ENCODE measurements at places on chromosomes 4 and X. TPM values are rescaled to one million over a fixed set of nuclear protein-coding genes. Genes with fewer than 3 reads are reported as not detected.

DNA sequence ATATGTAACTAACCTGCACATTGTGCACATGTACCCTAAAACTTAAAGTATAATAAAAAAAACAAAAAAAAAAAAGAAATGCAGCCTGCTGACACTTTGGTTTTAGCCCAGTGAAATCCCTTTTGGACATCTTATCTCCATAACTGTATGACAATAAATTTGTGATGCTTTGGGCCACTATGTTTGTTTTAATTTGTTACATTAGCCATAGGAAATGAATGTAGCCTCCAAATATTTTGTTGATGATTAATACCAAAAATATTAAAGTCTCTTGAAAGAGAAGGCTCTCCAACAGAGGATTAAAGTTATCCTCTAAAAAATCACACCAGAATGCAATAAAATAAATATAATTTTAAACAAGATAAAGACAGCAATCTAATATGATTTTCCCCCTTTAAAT, 852.7 kb upstream of the SLIT2 start:
- H3K27me3 ChIP-seq, result no peaks in the 10 kb centered on the region
- no peak overlapping the region for H3K4me3 ChIP-seq
- no peak overlapping the region for H3K27ac ChIP-seq
- no peak for DNase-seq
- no peaks in the 10 kb centered on the region for H3K36me3 ChIP-seq

GRCh38 chr4:130563185-130563888, 1467.4 kb downstream of the C4orf33 start:
- H3K27me3 ChIP-seq, result no peaks in the 10 kb centered on the region
- no peak overlapping the region for H3K27ac ChIP-seq
- no peak for DNase-seq
- H3K4me3 ChIP-seq, result no peak overlapping the region
- no peaks in the 10 kb centered on the region for H3K4me1 ChIP-seq
- no peaks in the 10 kb centered on the region for H3K36me3 ChIP-seq

DNA sequence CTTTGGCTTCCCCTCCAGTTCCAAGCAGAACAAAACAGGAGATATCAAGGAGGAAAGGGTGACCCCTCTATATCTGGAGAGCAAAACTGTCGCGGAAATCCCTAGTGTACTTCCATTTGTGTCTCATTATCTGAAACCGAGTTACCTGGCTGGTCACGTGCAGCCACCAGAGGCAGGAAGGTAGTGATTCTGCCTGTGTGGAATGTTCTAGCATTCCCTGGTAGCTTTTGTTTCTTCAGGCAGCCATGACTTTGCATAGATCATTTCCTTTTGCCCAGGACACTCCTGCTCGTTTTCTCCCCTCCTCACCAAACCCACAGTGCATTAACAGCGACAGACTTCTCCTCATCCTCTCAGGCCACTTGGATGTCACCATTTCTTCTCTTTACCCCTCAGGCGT, 107.9 kb downstream of the PTTG2 start:
- peaks cover 27% of the 10 kb centered on the region for H3K36me3 ChIP-seq
- no peaks in the 10 kb centered on the region for H3K27me3 ChIP-seq
- H3K4me1 ChIP-seq, result peaks cover 16% of the 10 kb centered on the region
- no peak overlapping the region for H3K4me3 ChIP-seq

F11 gene
- not detected for total RNA-seq

WNK3 gene
- 0.12 TPM for total RNA-seq

RAB33B gene
- total RNA-seq, result 4.4 TPM

- H3K27me3 ChIP-seq, result no peaks in the 10 kb centered on the region
- no peak overlapping the region for H3K4me3 ChIP-seq
- H3K4me1 ChIP-seq, result peaks cover 2% of the 10 kb centered on the region
- H3K36me3 ChIP-seq, result no peaks in the 10 kb centered on the region
- no peak overlapping the region for H3K27ac ChIP-seq
Observed at GRCh38 chr4:10873809-10874208, 189.2 kb upstream of the CLNK start.

MID1 gene
- total RNA-seq, result not detected

All from activated CD4-positive, alpha-beta T cell treated with anti-CD3 and anti-CD28 coated beads, Interleukin-2, amount 10 ng/mL, durations not matched to agents 24 days and 14 days (primary cell).